ENCODE measurements at places on chromosomes 13 and 19.

GRCh38 chr13:25860862-25861261 lies 191.0 kb downstream of the SHISA2 start:
- no peak for DNase-seq

- DNase-seq: no peak
These were observed 481.7 kb downstream of the MYO16 start for GRCh38 chr13:109111141-109111540.

DNA sequence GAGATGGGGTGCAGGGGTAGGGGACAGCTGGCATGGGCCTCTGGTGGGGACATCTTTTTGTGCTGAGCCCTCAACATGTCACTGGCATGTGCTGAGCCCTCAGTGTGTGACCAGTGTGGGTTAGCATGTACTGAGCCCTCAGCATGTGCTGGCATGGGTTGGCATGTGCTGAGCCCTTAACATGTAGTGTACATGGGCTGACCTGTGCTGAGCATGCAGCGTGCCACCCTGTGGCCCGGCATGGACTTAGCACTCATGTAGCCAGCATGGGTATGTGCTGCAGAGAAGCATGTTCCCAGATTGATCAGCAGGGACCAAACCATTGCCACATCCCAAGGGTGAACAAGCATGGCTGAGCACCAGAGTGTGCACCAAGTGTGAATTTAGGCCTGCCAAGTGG lies 11.5 kb downstream of the HIPK4 start:
- no peak for DNase-seq

DNA sequence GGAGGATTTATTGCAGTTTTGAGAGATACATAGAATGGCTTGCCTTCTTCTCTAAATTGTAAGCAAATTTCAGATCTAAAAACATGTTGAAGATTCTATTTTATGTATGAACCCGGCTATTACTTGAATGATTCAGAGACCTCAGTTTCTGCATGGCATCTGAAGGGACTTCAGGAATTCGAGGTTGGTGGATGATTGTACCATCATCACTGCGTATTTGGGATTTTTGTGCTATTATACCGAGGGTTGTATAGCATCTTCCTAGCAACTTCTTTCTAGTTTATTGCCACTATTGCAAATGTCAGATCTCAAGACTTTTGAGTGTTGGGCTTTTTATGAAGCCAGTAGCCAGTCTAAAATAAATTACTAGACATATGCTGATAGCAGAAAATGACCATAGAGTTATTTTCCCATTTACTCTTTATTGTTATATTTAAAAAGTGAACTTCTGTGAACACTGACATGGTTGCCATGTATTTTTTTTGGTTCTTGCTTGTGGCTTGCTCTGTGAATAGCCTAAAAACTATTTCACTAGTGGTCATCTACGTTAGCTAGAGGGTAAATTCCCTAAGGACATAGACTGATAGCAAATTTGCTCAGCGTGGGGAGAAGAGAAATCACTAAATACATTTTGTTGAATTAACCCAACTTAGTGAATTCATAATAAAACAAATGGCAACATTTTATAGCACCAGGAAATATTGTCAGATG lies 70.6 kb upstream of the KLF12 start:
- no peak for DNase-seq

- DNase-seq: peak; percentile 17
These were observed 600 bp downstream of the UBE2S start for GRCh38 chr19:55406826-55407549.
